ENCODE measurements at places on chromosomes 3 and 15. TPM values are rescaled to one million over a fixed set of nuclear protein-coding genes. Genes with fewer than 3 reads are reported as not detected.
A peak's percentile ranks its signal among the peaks of the same experiment; 100 is the strongest.

DNA sequence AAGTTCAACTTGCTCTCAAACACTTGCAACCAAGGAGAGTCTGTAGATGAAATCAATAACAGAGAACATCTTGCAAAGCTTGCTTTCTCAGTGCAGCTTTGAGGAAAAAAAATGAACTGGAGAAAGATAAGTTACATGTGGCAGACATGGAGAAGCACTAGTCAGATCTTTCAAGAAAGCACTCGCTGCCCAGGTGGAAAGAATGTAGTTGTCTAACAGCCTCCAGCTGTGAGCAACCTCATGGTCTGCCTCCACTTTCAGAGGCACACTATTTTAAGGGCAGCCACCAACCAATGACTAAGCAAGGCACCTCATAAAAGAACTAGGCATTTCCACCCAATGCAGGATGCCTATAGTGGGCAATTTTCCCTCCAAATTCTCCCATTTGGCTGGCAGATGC, 125.4 kb upstream of the CPNE4 start:
- no peak for DNase-seq

- DNase-seq = no peak
Measured at GRCh38 chr3:96960661-96961330, 146.4 kb downstream of the EPHA6 start.

DNA sequence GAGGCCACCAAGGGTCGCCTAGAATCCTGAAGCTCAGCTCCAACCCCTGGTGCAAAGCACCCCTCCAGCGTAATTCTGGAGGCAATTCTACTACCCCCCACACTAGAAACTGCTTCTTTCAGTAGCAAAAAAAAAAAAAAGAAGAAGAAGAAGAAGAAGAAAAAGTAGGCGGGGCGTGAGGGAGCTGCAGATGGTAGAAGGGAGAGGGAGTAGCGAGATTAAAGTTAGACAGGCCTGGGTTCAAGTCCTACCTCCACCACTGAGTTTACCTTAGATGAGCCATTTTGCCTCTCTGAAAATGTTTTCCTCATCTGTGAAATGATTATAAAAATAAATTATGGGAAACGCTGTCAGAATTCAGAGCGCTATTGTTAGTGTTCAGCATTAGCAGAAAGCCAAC, 913 bp downstream of the FAM174B start:
- DNase-seq = no peak

DNA sequence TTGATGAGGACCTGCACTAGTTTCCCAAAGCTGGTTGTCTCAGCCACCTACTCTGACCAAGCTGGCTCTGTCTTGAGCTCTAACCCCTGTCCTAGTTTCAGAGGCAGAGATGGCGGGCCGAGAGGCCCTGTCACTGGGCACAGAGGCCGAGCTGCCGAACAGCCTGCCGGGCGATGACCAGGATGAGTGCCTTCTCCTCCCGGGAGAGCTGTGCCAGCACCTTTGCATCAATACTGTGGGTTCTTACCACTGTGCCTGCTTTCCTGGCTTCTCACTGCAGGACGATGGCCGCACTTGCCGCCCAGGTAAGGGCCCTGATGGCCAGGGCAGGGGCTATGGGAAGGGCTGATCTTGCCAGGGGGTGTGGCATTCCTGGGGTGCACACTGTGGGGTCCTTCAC, 69.1 kb downstream of the FBLN2 start:
- DNase-seq = no peak

- DNase-seq = no peak
Measured at GRCh38 chr3:198017090-198017489, 57.1 kb downstream of the LMLN start.

Gene GPR27
- total RNA-seq = 3.1 TPM

DNA sequence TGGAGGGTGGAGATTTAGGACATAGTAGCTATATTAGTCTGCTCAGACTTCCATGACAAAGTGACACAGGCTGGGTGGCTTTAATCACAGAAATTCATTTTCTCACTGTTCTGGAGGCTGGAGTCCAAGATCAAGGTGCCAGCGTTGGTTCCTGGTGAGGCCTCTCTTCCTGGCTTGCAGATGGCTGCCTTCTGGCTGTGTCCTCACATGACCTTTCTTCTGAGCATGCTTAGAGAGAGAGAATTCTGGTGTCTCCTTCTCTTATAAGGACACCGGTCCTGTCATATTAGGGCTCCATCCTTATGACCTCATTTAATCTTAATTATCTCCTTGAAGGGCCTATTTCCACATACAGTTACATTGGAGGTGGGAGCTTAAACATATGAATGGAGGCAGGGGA, 14.9 kb upstream of the SHC4 start:
- no peak for DNase-seq

DNA sequence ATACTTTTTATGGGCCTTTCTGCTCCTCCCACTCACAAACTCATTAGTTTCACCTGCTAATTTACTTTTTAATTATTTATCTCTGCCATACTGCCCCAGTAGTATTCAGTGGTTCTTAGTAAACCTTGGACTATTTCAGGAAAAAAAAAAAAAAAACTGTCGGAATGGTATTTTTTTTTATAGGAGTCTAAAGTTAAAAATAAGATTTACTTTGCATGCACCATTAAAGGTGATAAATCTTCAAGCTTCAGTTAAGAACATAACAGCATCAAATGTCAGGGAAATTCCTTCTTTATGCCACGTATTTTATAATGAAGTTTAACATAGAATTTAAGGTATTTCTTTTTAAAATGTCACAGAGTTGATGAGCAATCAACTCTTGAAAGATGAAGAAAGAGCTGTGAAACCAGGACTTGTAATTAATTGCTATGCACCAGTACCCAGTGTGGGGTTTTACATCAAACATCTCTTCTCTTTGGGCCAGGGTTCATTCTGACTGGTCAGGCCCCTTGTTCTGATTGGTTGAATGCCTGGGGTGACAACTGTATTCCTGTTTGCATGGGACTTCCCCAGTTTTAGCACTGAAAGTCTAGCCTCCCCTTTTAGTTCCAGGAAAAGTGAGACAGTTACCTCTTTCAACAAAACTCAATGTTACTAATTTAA, 40.3 kb upstream of the PTPRG start:
- DNase-seq = peak; percentile 26

Gene STRIT1
- total RNA-seq = not detected

Gene HRH1
- 1.0 TPM for total RNA-seq

DNA sequence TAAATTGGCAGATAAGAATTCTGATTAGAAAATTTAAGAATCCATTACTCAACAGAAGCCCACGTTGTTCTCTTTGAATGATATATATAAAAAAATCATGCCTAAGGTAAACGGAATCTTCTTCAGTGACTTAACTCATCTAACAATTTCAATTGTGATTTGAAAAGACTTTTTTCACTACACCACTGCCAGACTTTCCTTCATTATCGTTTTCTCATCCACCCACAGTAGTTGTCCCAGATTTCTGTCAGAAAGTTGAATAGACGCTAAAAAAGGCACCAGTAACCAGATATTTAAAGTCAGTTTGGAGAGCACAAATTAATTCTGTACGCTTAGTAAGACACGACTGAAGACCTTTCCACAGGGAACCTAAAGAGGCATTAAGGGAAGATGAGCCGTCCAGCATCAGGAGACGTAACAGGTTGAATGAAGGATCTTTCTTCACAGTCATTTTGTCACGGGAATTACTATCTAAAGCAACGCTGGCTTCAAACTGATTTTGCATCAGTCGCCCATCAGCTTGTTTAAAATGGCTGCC, 1.3 kb downstream of the HIGD1A start:
- no peak for DNase-seq

DNA sequence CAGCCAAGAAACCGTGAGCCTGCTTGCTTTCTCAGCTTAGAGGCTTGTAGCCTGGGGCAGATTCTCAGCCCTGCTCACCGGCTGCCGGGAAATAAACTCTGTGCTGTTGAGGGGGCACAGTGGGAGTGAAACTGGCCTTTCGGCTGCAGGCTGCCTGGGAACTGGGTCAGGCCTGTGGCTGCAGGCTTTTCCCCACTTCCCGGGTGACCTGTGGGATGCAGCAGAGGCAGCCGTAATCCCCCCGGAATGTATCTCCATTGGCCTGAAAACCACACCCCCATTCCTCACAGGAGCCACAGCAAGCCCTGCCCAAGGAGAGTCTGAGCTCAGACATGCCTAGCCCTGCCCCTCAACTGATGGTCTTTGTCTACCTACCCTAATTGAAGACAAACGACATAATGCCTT, 110.9 kb downstream of the STXBP5L start:
- DNase-seq = no peak

Gene HESX1
- total RNA-seq = 0.23 TPM

DNA sequence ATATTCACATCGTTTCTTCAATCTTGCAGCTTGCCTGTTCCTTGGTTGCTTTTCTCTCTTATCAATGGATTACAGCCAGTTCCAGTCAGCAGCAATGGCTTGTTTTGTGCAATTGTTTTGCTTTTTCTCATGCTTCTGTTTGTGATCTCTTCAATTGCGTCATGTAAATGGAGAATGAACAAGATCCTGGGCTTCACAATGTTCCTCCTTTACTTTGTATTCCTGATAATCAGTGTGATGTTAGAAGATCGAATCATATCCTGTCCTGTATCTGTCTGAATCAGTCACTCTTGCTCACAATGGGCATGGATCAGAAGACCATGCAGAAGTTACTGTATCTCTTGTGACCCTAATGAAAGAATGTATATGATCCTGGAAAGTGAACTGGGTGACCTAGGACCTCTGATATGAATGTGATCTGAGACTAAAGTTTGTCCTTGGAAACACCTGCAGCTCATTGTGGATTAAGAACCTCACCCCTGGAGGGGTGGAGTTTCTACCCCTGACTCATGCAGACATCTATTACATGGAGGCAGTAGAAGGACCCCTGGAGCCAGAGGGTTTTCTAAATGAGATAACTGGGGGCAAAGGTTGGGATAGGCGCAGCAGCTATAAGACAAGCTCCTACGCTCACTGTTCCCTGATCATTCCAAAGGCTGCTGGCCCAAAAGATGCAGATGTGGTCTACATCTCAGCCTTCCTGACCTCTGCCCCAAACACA, 32.2 kb downstream of the SLC24A1 start:
- DNase-seq = no peak

Gene CHL1
- total RNA-seq = not detected

GRCh38 chr15:89397653-89398023, 63.0 kb upstream of the POLG start:
- DNase-seq = no peak

DNA sequence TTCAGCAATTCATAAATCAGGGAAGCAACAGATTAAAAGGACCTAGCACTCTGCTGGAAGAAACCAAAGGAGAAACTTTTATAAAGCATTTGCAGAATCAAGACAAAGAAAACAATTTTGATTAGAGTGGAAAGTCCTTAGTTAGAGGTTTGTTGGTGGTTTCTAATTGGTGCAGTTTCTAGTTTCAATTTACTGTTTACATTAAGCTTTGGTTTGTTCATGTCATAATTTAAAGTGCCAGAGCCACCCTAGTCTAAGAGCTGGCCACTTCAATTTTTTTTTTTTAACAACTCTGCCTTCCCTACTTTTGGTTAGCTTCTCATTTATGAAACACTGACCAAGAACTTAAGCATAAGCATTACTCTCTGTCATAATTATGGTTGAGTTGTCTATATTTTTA, 1428.2 kb upstream of the GBE1 start:
- DNase-seq = no peak

DNA sequence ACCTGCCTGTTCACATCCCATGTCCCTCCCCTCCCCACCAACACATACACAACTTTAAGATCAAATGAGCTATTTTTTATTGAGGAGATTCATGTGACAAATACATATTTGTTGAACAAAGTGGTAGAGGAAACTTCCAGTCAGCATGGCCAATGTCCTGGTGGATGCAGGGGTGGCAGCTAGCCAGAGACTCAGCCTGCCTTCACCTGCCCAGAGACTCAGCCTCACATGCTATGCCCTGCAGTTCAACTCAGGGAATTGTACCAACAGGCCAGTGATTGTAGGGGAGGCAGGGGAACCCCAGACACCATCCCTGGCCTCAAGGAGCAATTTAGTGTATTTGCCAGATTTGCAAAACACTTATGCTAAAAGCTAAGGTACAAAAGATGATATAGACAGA, 136.6 kb downstream of the OPA1 start:
- no peak for DNase-seq

Gene SAMMSON
- total RNA-seq = not detected

GRCh38 chr15:66900586-66901310, 164.7 kb upstream of the SMAD3 start:
- DNase-seq = no peak

GRCh38 chr3:72655131-72655551, 193.1 kb downstream of the SHQ1 start:
- DNase-seq = no peak

- no peak for DNase-seq
Measured at GRCh38 chr3:23865595-23866396, 51.0 kb downstream of the NKIRAS1 start.

Gene ROPN1
- total RNA-seq = not detected

GRCh38 chr3:110958313-110959147, 113.1 kb upstream of the NECTIN3 start:
- DNase-seq = no peak

Gene CTXND1
- total RNA-seq = not detected

Gene MKRN3
- total RNA-seq = 4.4 TPM

Gene SCN11A
- total RNA-seq = not detected

Gene LINGO1
- total RNA-seq = not detected

DNA sequence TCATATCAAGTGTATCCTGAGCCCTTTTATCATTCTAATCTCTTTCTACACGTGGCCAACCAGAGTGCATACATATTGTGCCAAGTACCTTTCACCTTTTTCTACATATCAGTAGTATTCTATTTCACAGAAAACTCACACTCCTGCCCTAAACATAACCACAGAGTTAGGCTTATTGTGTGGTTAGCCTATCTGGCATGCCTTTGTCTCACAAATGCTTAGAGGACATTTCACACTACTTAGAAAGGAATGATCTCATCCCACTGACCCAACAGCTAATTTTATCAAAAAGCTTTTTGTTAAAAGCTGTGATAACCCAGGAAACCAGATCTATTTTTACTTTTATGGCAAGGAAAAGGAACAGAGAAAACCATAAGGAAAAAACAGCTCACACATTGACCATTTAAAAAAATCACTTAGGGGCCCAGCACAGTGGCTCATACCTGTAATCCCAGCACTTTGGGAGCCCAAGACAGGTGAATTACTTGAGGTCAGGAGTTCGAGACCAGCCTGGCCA, 17.8 kb upstream of the MAP4 start:
- no peak for DNase-seq

Gene TTLL13
- total RNA-seq = 0.45 TPM

GRCh38 chr3:81713031-81713430, 48.4 kb downstream of the GBE1 start:
- no peak for DNase-seq

Gene ANKRD63
- total RNA-seq = not detected

Measured in activated CD4-positive, alpha-beta memory T cell treated with anti-CD3 and anti-CD28 coated beads, Interleukin-2, amount 10 ng/mL, durations not matched to agents 7 days and 5 days (primary cell).